ENCODE measurements at places on chromosomes 7 and 10.

DNA sequence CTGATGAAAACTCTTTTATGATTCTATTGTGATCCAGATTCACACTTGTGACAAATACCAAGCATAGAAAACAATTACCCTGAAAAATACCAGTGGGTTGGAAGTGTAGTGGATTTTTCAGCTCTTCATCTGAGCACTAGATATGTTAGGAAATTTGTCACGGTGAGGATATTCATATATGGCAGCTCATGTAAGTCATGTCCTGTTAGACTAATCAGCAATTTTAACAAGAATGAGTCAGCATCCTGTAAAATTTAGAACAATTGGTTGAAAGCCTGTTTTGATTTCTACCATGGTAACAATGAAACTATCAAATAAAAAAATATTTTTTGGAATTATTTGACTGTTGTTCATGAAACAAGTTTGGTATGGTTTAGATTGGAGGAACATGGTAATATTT is 334.3 kb downstream of the CACNA2D1 start:
- DNase-seq, result no peak

DNA sequence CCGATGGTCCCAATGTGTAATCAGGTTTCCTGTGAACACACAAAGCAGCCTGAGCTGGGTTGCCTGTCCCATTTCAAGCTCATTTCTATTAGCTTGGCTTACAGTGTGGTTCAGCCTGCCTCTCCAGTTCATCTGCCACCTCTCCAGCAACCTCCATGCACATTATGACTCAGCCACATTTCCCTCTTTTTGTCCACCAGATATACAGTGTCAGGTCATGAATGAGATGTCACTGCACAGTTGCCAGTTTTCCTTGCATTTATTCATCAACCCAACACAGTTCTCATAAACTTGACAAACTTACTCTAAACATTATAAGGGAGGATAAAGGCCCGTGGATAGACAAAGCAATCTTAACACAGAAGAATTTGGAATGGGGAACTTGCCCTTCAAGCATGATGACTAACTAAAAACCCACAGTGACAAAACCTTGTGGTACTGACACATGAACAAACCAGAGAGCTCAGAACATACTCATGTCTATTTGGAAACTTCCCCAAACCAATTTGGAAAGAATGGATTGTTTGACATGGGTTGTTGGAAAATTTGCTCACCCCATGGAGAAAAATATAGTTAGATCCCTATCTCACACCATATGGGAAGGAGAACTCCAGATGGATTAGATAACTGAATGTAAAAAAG is 2.5 kb upstream of the CFAP58 start:
- DNase-seq, result no peak

DNA sequence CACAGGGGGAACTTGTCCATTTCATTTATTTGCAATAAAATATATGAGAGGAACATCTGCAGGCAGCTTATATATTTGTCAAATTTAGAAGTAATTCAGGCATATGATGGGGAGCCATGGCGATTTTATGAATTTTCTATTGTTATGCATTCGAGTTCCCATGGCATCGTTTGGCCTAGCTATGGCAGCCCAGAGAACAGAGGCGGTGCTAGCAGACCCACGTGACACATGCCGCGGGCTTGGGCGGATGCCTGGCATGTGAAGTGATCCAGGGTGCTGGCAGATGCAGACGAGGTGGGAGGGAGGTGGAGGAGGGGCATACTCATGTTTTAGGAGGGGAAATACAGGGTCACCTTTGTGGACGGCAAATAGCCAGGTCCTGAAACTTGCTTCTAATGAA is 560.0 kb upstream of the GALNT17 start:
- DNase-seq, result no peak

DNA sequence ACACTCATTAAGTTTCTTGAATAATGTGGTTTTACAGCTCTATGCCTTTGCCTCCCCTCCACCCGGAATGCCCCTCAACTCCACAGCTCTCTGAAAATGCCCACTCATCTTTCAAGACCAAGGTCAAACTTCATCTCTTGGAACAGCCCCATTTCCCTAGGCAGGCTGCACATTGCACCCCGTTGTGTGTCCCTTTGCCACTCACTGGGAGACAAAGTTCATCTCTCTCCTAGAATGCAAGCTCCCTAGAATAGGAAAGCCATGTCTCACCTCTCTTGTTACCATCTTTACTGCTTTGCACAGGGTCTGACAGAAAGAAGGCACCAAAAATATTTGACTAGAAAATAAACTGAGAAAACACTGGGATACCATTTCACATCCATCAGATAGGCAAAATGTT is 33.3 kb downstream of the UBE2H start:
- no peak for DNase-seq

GRCh38 chr7:74206589-74207120 is 3.2 kb upstream of the LAT2 start:
- no peak for DNase-seq

- DNase-seq, result no peak
Measured at GRCh38 chr7:39926111-39926510, 23.9 kb upstream of the CDK13 start.

DNA sequence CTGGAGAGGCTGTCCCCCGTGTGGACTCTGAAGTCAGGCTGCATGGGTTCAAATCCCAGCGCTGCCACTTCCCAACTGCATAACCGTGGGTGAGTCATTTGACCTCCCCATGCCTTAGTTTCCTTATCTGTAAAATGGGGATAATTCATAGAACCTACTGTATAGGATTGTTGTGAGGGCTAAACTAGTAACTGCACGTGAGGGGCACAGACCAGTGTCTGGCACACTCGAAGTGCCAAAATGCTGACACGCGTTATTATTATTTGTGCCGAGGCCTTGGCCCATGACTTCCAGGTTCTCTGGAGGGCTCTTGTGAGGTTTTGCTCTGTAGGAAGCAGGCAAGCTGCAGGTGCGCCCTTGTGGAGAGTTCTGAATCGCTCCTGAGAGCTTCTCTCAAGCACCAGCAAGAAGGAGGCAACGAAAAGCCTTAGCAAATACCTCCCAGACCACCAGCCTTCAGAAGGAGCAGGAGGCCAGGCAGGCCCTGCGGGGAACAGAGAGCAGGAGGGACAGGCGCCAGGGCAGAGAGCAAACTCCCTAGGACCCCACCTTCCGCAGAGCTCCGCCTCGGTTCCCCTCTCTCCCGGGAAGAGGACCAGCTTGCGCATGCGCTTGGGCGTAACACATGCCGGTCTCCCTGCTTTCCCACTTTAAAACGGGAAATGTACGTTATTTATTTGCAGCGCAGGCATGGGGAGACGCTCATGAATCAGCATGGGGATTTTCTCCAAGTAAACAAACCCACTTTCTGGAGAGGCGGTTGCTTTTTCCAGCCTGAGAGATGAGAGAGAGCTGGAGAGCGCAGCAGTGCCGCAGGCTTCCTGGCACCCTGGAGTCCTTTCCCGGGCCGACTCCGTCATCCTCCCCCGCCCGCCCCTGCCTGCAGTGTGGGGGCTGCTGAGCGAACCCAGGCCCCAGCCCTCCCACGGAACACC is 39.6 kb downstream of the SORCS3 start:
- DNase-seq, result no peak

GRCh38 chr10:42973411-42973810 is 103.5 kb upstream of the RET start:
- DNase-seq, result no peak

DNA sequence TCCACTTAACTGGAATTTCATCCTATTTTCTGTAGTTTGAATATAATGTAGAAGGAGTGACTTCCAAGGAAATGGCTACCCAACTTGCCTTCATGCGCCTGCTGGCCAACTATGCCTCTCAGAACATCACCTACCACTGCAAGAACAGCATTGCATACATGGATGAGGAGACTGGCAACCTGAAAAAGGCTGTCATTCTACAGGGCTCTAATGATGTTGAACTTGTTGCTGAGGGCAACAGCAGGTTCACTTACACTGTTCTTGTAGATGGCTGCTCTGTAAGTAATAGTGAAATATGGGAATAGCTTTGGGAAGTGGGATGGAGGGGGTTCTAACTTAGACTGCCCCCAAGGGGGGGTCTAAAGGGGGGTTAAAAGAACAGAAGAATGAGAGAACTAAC is 34.5 kb downstream of the COL1A2 start:
- no peak for DNase-seq

GRCh38 chr10:43043773-43044447 is 33.0 kb upstream of the RET start:
- no peak for DNase-seq

DNA sequence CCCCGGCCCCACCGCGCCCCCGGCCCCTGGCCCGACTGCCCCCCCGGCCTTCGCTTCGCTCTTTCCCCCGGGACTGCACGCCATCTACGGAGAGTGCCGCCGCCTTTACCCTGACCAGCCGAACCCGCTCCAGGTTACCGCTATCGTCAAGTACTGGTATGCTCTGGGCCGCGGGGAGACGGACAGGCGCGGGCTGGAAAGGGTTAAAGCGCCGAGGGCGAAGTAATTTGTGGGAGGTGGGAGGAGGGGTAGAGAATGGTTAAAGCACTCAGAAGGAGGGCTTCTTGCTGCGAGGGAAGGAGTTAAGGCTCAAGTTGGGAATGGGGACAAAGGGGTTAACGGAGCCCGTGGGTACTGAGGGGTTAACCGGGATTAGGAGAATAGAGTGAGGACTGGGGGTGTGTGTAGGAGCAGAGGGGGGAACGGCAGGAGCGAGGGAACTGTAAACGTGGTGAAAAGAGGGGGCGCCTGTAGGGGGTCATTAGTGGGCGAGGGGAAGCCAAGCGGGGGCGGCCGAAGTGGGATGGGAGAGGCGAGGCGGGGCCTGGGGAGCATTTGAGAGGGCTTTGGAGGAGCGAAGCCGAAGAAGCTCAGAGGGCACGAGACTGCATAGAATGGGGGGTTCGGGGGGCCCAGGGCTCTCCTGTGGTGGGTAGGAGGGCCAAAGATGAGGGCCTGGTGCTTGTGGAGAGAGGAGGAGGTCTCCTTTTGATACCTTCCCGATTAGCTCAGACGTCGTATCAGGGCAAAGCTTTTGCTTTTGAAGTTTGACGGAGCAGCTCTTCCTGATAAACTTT is 605 bp downstream of the SUFU start:
- DNase-seq, result no peak

DNA sequence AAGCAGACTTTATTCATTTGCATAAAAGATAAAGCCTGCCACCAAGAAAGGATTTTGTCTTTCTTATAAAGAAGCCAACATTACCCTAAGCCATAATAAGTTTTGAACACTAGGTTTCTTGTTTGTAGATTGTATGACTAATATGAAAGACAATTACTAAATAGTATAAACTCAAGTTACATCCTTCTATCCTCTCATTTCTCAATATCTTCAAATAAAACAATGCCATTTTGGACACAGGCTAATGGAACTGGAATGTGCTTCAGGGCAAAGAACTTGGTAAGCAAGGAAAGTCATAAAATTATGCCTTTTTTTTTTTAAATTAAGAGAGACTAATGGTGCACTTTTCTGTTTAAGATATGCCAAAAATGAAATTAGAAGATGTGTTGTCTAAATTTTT is 137.7 kb downstream of the DKK1 start:
- no peak for DNase-seq

- DNase-seq, result no peak
Measured at GRCh38 chr10:581776-582330, 107.6 kb downstream of the DIP2C start.

DNA sequence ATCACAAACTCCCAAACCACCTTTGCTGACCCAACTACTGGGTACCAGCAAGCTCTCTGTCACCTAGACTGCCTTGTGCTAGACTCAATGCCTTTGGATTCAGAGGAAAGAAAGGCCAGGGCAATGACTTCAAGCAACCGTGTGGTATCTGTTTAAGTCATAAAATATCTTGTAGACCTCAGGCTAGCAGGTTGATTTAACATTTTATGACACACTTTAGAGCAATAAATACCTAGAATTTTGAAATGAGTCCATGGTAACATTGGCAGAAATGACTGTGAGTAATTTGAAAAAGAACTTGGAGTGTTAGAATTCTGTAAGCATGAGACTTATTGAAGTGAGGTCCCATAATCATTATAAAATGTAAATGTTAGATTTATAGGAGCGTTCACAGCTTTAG is 87.2 kb downstream of the TWIST1 start:
- no peak for DNase-seq

DNA sequence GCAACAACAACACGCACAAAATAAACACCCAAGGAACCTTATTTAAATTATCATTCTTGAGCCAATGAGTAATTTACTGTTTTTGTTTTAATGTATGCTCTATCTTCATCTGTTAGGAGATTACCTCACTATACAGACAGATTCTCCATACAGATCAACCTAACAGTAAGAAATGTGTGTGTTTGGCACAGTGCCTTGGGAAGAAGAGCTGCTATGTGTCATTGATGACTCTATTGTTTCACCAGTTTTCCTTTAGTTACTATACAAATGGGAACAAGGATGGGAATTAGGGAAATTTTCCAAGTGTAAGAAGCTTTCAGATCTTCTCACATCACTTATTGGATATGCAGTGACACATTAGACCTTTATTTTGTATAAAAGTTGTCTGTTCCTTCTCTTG is 640.3 kb downstream of the NRG3 start:
- DNase-seq, result no peak
